ENCODE measurements at places on chromosomes 7 and 10. TPM values are rescaled to one million over a fixed set of nuclear protein-coding genes. Genes with fewer than 3 reads are reported as not detected.

Gene ELN
- total RNA-seq = 6.9 TPM

Gene ACTA2
- 4.7 TPM for total RNA-seq

Gene SPDYE11
- not detected for total RNA-seq

Gene NODAL
- total RNA-seq = 3.1 TPM

Gene CYP3A5
- 0.63 TPM for total RNA-seq

Gene ZNF467
- total RNA-seq = 1.3 TPM

Gene MMS19
- total RNA-seq = 94.8 TPM

Gene FUOM
- total RNA-seq = 11.9 TPM

Gene TMEM270
- total RNA-seq = not detected

Gene CNPY1
- total RNA-seq = not detected

Gene DNAJC12
- total RNA-seq = 1.9 TPM

Gene DDX21
- 36.6 TPM for total RNA-seq

Gene CCAR1
- 74.8 TPM for total RNA-seq

Gene SAP25
- total RNA-seq = not detected

Gene SEC31B
- total RNA-seq = 18.2 TPM

Gene MRLN
- 1.3 TPM for total RNA-seq

Gene COBL
- 8.1 TPM for total RNA-seq

Gene KCNIP2
- total RNA-seq = 11.3 TPM

Gene AFAP1L2
- total RNA-seq = 6.3 TPM

Gene RFC2
- 25.4 TPM for total RNA-seq

Gene EIF4H
- 147 TPM for total RNA-seq

Gene SEMA3D
- 1.6 TPM for total RNA-seq

Gene PRLHR
- 3.8 TPM for total RNA-seq

Gene NEBL
- total RNA-seq = 72.6 TPM

Gene POU6F2
- 7.5 TPM for total RNA-seq

Gene MEOX2
- total RNA-seq = not detected

Gene CAMK1D
- 34.4 TPM for total RNA-seq

Gene PAX4
- total RNA-seq = not detected

Gene DRGX
- not detected for total RNA-seq

Gene HMX3
- not detected for total RNA-seq

Gene HABP2
- total RNA-seq = not detected

Gene OR2A25
- not detected for total RNA-seq

Gene TYW1B
- total RNA-seq = 5.3 TPM

Gene MYO1G
- 0.63 TPM for total RNA-seq

Gene HOXA7
- total RNA-seq = not detected

Gene BLNK
- 1.3 TPM for total RNA-seq

Gene FHIP2A
- total RNA-seq = 43.2 TPM

Gene GJC3
- not detected for total RNA-seq

Gene UFSP1
- 2.5 TPM for total RNA-seq

Gene HPS1
- 20.7 TPM for total RNA-seq

Gene CCL24
- total RNA-seq = not detected

Gene IQUB
- total RNA-seq = 3.8 TPM

Gene FANK1
- total RNA-seq = 2.2 TPM

Gene ZNF488
- total RNA-seq = 2.5 TPM

Gene SLC26A5
- total RNA-seq = 0.31 TPM

Gene ZNF775
- total RNA-seq = 10.0 TPM

Gene ZNF727
- 3.8 TPM for total RNA-seq
